ENCODE measurements at places on chromosomes 7 and 10. TPM values are rescaled to one million over a fixed set of nuclear protein-coding genes. Genes with fewer than 3 reads are reported as not detected.

Gene GIMAP7
- total RNA-seq = 49.4 TPM

Gene CAMK2B
- 0.30 TPM for total RNA-seq

Gene CYP3A7
- 0.21 TPM for total RNA-seq

Gene EVX1
- total RNA-seq = not detected

Gene PTF1A
- total RNA-seq = not detected

DNA sequence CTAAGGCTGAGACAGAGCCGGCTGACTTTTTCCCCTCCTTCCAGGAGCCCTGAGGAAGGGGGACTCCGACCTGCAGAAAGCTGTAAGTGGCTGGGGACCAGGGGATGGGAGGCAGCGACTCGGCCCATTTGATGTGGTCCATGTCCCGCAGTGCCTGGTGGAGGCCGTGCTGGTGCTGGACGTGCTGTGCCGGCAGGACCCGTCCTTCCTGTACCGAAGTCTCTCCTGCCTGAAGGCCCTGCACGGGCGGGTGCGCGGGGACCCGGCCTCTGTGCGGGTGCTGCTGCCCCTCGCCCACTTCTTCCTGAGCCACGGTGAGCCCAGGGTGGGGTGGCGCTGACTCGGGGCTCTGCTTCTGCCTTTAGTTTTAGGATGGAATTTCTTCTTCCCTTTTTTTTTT is 9.9 kb downstream of the AP5Z1 start:
- no peak for DNase-seq
- peaks cover 98% of the 10 kb centered on the region for H3K36me3 ChIP-seq
- no peaks in the 10 kb centered on the region for H3K27me3 ChIP-seq
- H3K27ac ChIP-seq = no peak overlapping the region
- no peak overlapping the region for H3K4me3 ChIP-seq

- no peak overlapping the region for H3K4me3 ChIP-seq
- no peaks in the 10 kb centered on the region for H3K36me3 ChIP-seq
- H3K4me1 ChIP-seq = peaks cover 19% of the 10 kb centered on the region
Observed at GRCh38 chr10:511849-512191, 177.6 kb downstream of the DIP2C start.

DNA sequence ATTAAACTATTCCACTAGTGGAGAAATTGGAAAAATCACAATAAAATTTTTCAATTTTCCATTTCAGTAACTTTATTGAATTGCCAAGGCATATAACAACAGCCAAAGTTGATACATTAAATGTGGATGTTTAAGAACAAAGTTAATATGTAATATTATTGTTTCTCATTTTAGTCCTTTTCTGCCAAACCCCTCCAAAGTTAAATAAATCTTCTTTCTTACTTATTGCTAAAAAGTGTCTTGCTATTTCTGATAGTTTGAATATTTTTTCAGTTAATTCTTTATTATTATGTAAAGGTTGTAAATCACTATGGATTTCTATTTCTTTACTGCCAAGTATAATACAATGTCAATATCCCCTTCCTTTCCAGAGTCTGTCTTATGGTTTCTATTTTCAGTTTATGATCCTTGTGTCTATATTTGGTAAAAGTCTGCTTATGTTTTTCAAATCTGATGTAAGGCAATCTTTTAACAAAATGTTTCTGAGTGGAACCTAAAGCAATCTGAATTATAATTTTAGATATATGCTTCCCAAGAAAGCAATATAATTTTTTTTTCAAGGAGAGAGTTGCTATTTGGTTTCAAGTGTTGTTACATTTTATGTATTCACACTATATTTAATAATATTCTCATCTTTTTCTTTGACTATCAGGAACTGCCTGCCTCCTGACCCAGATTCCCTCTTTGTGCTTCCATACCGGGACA is 80.3 kb upstream of the RHOBTB1 start:
- no peak overlapping the region for H3K27ac ChIP-seq
- H3K4me3 ChIP-seq = no peak overlapping the region
- no peak for DNase-seq
- no peaks in the 10 kb centered on the region for H3K27me3 ChIP-seq
- H3K4me1 ChIP-seq = no peaks in the 10 kb centered on the region
- no peaks in the 10 kb centered on the region for H3K36me3 ChIP-seq

All from lower lobe of right lung (tissue), 2 donors.